Spinal cord (tissue), 10 donors: ENCODE measurements at places on chromosomes 2 and 18. TPM values are rescaled to one million over a fixed set of nuclear protein-coding genes. Genes with fewer than 3 reads are reported as not detected.

The ASB1 gene
- 41.9 TPM for polyA plus RNA-seq

The RESP18 gene
- 6.6 TPM for polyA plus RNA-seq

The SNED1 gene
- polyA plus RNA-seq: 30.0 TPM

The RIT2 gene
- polyA plus RNA-seq: 26.4 TPM

The ZNF142 gene
- polyA plus RNA-seq: 25.8 TPM

The DYSF gene
- polyA plus RNA-seq: 6.5 TPM

The BUB1 gene
- 13.2 TPM for polyA plus RNA-seq

The CD8B2 gene
- polyA plus RNA-seq: 0.59 TPM

The KCNE4 gene
- 8.3 TPM for polyA plus RNA-seq

The CPO gene
- polyA plus RNA-seq: 0.53 TPM

The FAP gene
- 11.4 TPM for polyA plus RNA-seq

The CCDC74A gene
- polyA plus RNA-seq: 25.1 TPM

The LIPG gene
- polyA plus RNA-seq: 7.7 TPM

The SCN3A gene
- polyA plus RNA-seq: 34.9 TPM

The ADRA2B gene
- polyA plus RNA-seq: 0.25 TPM

The ALK gene
- 15.9 TPM for polyA plus RNA-seq

The TFPI gene
- 131 TPM for polyA plus RNA-seq

The FNDC4 gene
- 134 TPM for polyA plus RNA-seq

The ANKRD62 gene
- polyA plus RNA-seq: 0.14 TPM

The EIF2AK3 gene
- polyA plus RNA-seq: 13.8 TPM
